Left colon (tissue), 2 donors: ENCODE measurements at places on chromosomes 7 and 10. TPM values are rescaled to one million over a fixed set of nuclear protein-coding genes. Genes with fewer than 3 reads are reported as not detected.

The CFAP70 gene
- 0.98 TPM for total RNA-seq

The FFAR4 gene
- total RNA-seq: 44.4 TPM

The ADRB1 gene
- total RNA-seq: 0.73 TPM

- DNase-seq: no peak
These were observed 43.5 kb downstream of the ZMYND11 start for GRCh38 chr10:178723-179122.

GRCh38 chr10:8088504-8088903 lies 34.0 kb downstream of the GATA3 start:
- no peak for DNase-seq
